ENCODE measurements at places on chromosomes 7 and 10.
A peak's percentile ranks its signal among the peaks of the same experiment; 100 is the strongest.

DNA sequence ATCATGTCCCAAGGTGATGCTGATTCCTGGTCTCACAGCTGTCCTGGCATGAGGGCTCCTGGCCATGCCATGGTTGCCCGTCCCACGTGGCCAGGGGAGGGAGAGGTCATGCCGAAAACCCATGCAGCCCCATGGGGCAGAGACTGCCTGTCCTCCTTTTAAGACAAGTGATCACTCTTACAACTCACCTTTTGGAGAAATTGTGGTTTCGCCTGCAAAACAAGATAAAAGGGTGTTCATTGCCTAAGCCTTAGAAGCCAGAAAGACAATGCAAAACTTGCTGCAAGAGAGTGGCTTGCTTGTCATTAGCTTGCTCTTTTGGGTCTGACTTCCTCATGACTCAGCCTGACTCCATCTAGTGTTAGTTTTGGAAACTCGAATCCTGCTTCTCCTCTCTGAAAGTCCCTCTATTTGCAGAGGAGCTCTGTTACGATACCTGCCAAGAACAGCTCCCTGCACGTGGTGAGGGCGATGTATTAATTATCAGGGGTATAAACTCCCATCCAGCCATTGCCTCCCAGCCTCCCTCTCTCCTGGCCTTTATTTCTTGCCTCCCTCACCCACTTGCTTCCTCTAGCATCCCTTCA is 26.7 kb downstream of the TMEM273 start:
- DNase-seq, result peak; percentile 33

- no peak for DNase-seq
Measured at GRCh38 chr7:147952918-147953317, 637.6 kb upstream of the C7orf33 start.

- DNase-seq, result peak; percentile 19
Measured at GRCh38 chr7:43758029-43758821, at the start of gene BLVRA. Gene BLVRA, plus strand, starts transcription at chr7:43758680. Its CDS starts 12,479 bp downstream, at chr7:43771159.

- DNase-seq, result peak; percentile 92
Measured at GRCh38 chr10:124648738-124649137, 95.4 kb downstream of the FAM53B start.

- DNase-seq, result no peak
Measured at GRCh38 chr7:129098409-129099084, 43.6 kb upstream of the TNPO3 start.
